ENCODE measurements at places on chromosomes 5 and 9.

GRCh38 chr9:107249131-107249533, 33.9 kb upstream of the RAD23B start:
- no peaks in the 10 kb centered on the region for H3K36me3 ChIP-seq
- DNase-seq = no peak
- H3K27me3 ChIP-seq = peaks cover 25% of the 10 kb centered on the region
- no peak overlapping the region for H3K4me3 ChIP-seq
- no peak overlapping the region for H3K27ac ChIP-seq
- H3K4me1 ChIP-seq = peaks cover 11% of the 10 kb centered on the region

DNA sequence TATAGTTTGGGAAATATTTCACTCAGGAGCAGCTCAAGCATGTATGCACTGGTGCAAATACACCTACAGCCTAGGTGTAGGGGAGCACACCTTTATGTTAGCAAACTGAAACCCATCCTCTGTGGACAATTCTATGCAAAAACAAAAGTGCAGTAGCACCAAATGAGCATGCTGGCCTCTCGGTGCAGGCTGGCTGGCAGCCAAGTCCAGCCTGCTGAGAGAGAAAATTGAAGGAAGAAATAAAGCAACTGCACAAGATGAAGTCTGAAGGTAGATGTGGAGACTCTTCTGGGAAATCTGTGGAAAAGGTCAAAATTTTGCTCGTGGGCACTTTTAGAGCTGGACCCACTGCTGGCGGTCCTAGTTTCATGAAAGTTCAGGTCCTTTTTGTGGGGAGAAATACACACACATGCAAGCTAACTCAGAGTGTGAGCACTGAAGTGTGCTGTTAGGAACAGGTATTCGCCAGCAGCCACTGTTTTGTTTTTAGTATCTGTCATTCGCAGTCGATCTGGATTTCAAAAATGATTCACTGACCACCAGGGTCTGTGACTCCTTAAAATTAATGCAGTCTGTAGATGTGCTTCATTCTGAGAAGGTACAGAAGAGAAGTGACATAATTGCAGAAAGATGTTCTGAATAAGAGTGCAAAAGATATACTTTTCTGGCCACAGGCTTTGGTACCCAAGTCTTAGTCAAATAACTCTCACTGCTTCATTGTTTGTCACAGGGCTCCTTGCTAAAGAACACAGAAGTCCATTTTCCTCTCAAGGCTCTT, 281.7 kb downstream of the PARP8 start:
- H3K27me3 ChIP-seq = peaks cover 9% of the 10 kb centered on the region
- no peak for DNase-seq
- H3K4me1 ChIP-seq = no peaks in the 10 kb centered on the region
- no peak overlapping the region for H3K4me3 ChIP-seq
- H3K27ac ChIP-seq = peak overlapping the region; percentile 39

DNA sequence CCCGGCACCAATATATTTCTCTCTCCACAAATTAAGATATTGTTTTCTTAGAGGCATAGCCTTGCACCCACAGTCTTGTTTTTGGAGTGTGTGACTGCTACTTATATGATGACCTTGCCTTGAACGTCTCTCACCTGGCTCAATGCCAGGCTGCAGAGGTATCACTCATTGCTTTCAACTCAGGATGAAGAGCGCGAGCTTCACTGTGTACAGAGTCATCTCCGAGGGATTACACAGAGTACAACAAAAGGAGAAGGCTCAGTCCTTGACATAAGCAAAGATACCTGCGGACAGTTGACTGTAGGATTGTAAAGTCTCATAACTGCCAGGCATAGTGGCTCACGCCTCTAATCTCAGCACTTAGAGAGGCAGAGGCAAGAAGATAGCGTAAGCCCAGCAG, 53.8 kb downstream of the CD180 start:
- H3K4me3 ChIP-seq = no peak overlapping the region
- no peak for DNase-seq
- no peak overlapping the region for H3K27ac ChIP-seq
- peaks cover 6% of the 10 kb centered on the region for H3K36me3 ChIP-seq
- no peaks in the 10 kb centered on the region for H3K27me3 ChIP-seq

DNA sequence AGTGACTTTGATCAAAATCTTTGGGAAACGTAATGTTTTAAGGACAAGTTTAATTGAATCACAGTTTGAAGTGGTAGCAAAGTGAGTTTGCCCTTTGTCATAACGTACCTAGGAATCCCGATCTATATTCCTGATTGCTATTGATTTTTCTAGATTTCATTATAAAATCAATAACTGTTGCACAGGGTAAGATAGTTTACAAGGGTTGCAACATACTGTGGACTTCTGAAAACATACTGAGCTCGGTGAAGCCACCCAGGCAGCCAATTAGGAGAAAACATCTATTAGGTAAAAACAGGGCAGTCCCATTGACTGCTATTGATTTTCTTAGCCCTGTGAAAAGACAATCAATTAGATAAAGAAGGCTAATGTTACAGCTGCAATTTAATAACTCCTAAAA, 659.9 kb downstream of the ISL1 start:
- no peaks in the 10 kb centered on the region for H3K4me1 ChIP-seq
- no peak overlapping the region for H3K27ac ChIP-seq
- no peak overlapping the region for H3K4me3 ChIP-seq
- H3K27me3 ChIP-seq = no peaks in the 10 kb centered on the region
- no peak for DNase-seq

DNA sequence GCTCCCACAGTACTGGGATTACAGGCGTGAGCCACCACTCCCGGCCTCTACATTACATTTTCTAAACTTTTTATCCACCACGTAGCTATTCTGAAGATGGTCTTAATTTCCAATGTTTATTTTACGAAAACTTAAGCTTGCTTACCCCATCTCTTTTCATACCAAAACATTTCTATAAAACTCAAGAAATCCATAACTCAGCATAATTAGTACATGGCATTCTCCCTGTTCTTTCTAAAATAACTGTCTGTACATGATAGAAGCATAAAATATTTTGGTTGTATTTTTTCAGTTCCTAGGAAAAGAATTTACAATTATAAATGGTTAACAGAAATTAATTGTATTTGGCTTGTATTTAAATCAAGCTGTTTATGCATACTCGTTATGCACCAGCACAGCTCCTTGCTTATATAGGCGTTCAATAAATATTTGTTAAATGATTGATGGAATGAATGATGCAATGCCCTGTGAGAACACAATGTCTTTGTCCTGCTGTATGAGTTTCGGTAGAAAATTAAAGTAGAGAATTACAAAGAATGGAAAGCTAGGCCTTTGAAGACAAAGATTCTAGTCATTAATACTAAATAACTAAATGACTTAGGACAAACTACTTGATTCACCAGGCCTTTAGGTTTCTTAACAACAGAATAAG, 384.2 kb downstream of the EFNA5 start:
- no peak overlapping the region for H3K27ac ChIP-seq
- H3K4me3 ChIP-seq = no peak overlapping the region
- H3K4me1 ChIP-seq = peaks cover 11% of the 10 kb centered on the region
- no peaks in the 10 kb centered on the region for H3K36me3 ChIP-seq
- no peak for DNase-seq

- no peak for DNase-seq
- no peak overlapping the region for H3K27ac ChIP-seq
- H3K27me3 ChIP-seq = peaks cover 78% of the 10 kb centered on the region
- H3K36me3 ChIP-seq = no peaks in the 10 kb centered on the region
Observed at GRCh38 chr9:126682113-126682810, 68.5 kb downstream of the LMX1B start.

DNA sequence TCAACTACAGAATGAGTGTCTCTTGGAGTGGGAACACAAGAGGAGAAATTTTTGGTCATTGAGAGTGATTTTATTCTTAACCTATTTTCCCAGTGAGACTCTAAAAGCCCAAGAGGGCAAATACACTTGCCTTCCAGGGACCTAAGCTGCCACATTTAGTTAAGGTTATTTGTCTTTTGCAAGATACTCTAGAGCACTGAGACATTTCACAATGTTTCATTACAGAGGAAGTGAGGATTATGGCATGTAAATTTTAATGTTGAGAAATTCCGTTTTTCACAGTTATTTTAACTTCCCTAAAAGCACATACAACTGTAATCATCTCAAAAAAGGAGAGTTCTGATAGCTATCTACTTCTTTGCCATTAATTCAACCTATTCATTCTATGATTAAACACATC, 38.7 kb upstream of the RAB3C start:
- peak overlapping the region; percentile 1 for H3K4me3 ChIP-seq
- no peak for DNase-seq
- peaks cover 11% of the 10 kb centered on the region for H3K36me3 ChIP-seq
- peaks cover 19% of the 10 kb centered on the region for H3K4me1 ChIP-seq

- peaks cover 8% of the 10 kb centered on the region for H3K27me3 ChIP-seq
- H3K4me1 ChIP-seq = no peaks in the 10 kb centered on the region
- no peak for DNase-seq
- H3K27ac ChIP-seq = no peak overlapping the region
Observed at GRCh38 chr5:42887575-42887974, 75.9 kb upstream of the SELENOP start.

- no peak for DNase-seq
- no peaks in the 10 kb centered on the region for H3K27me3 ChIP-seq
- H3K36me3 ChIP-seq = no peaks in the 10 kb centered on the region
- no peaks in the 10 kb centered on the region for H3K4me1 ChIP-seq
- H3K27ac ChIP-seq = no peak overlapping the region
Observed at GRCh38 chr5:27242258-27242626, 203.9 kb upstream of the CDH9 start.

GRCh38 chr9:109585796-109586195, 87.7 kb upstream of the PTPN3 start:
- DNase-seq = no peak
- H3K27me3 ChIP-seq = peaks cover 16% of the 10 kb centered on the region
- no peaks in the 10 kb centered on the region for H3K36me3 ChIP-seq
- no peak overlapping the region for H3K27ac ChIP-seq

GRCh38 chr9:100587375-100587774, 9.5 kb downstream of the CAVIN4 start:
- no peaks in the 10 kb centered on the region for H3K4me1 ChIP-seq
- H3K27me3 ChIP-seq = no peaks in the 10 kb centered on the region
- no peak overlapping the region for H3K4me3 ChIP-seq
- no peak for DNase-seq
- H3K27ac ChIP-seq = no peak overlapping the region

GRCh38 chr9:124349675-124350493, 65.4 kb downstream of the PSMB7 start:
- no peaks in the 10 kb centered on the region for H3K27me3 ChIP-seq
- no peaks in the 10 kb centered on the region for H3K4me1 ChIP-seq
- DNase-seq = no peak
- peaks cover 39% of the 10 kb centered on the region for H3K36me3 ChIP-seq
- H3K4me3 ChIP-seq = no peak overlapping the region

DNA sequence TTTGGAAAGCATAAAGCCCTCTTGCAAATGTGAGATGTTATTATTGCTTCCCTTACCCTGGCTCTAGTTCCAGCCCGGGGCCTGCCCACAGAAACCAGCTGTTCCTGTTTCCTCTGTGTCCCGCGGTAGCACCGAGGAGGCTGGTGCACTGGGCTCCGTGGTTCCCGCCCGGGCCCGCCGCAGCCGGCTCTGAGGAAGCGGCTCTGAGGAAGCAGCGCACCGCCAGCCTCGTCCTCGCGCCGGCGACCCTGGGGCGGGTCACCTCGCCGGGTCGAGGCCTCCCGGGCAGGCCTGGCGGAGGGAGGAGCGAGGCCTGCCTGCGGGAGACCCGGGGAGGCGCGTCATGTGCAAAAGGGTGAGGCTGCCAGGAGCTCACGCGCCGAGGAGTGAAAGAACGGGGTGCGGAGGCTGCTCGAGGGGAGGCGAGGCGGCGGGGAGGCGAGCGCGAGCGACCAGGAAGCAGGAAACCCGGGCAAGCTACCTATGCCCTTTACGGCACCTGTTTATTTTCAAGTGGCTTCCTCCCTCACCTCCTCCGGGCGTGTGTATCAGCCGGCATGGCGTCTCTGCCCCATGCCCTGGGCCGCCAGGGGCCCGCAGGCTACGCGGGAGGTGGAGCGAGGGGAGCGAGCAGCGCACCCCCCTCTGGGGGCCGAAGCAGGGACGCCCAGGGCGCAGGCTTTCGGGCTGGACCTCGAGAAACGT, 61.3 kb upstream of the MEGF10 start:
- H3K27me3 ChIP-seq = no peaks in the 10 kb centered on the region
- H3K27ac ChIP-seq = peak overlapping the region; percentile 90
- H3K4me1 ChIP-seq = peaks cover 17% of the 10 kb centered on the region

DNA sequence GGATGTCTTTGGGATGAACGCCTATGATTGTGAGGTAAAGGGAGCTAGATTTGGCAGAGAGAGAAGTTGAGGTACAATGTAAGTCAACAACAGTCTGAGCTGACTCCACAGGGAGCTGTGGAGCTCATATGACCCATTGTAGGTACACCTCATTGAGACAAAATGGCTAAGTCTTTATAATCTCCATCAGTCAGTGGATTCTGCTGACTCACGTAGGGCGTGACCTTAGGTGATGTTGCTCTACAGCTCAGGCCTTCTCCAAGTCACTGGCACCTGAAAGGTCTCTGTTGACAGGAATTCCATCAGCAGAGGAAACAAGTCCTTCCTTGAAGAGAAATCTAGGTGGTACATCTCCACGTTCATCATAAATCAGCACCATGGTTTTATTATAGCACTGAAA, 118.2 kb upstream of the PRR16 start:
- H3K27ac ChIP-seq = no peak overlapping the region
- H3K36me3 ChIP-seq = peaks cover 1% of the 10 kb centered on the region
- H3K4me3 ChIP-seq = no peak overlapping the region
- H3K27me3 ChIP-seq = no peaks in the 10 kb centered on the region

GRCh38 chr9:74479711-74480110, 17.4 kb upstream of the RORB start:
- no peaks in the 10 kb centered on the region for H3K36me3 ChIP-seq
- no peak overlapping the region for H3K27ac ChIP-seq
- H3K27me3 ChIP-seq = peaks cover 6% of the 10 kb centered on the region
- no peaks in the 10 kb centered on the region for H3K4me1 ChIP-seq
- no peak overlapping the region for H3K4me3 ChIP-seq
- no peak for DNase-seq

All from stimulated activated naive B cell treated with anti-CD40 and anti-IgM and Interleukin-4, amounts not matched to agents 10 μg/mL and 1 μg/mL and 100 μg/mL, for 72 hours (primary cell).